ENCODE measurements at places on chromosomes 7 and 10.

DNA sequence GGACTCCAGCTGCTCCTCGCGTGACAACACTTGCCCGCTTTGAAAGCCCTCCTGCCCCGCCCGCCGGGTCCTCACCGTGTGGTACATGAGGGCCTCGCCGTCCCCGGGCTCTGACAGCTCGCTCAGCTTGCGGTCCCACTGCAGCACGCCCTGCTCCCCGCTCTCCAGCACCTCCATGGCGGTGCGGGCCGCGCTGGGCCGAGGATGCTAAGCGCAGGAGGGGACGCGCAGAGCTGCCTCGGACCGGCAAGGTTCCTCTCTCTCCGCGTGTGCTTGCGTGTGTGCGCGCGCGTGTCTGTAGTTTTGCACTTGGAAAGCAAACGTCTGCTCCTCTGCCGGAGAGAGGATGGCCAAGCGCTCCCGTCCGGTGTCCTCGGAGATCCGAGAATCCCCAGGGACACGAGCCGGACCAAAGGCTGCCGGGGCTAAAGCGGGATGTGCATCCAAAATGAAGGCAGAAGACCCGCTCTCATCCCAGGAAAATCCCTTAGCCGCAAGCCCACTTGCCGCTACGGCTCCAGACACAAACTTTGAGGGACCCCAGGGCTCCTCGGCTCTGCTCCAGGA, at the start of gene CREB3L2:
Gene CREB3L2, minus strand, starts transcription at position 558 of the 567 bp plus-strand sequence. Its CDS starts 381 bp downstream, at position 177.
- no peak for DNase-seq

DNA sequence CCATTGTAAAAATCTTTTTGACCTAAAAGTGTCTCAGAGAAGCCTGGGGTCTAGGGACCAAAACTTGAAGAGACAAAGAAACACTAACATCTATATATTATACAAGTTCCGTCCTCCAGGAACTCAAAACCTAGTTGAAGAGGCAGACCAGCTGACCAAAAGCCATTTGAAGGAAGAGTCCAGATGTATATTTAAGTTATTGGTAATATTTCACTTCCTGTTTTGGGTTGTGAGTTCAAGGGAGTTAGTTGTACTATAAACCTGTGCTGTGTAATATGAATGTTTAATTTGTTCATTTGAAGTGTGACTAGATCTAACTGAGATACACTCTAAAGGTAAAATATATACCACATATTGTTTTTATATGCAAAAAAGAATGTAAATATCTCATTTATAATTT, 45.0 kb downstream of the CDK1 start:
- DNase-seq = no peak

DNA sequence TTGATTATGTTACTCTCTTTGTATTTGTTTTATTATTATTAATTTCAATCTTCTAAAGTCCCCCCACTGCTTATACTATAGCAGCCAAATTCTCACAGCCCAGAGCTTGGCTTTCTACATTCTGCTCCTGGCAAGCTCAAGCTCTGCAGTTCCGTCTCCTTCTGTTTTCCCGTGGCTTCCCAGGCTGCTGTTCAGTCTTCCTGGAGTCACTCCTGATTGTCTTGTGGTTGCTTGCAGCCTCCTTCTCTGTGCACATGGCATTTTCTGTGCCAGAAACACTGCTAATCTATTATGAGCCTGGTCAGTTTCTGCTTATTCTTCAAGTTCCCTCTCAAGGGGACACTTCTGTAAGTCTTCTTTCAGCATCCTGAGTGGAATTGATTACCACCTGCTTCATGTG, 533.7 kb upstream of the IGFBP3 start:
- no peak for DNase-seq

GRCh38 chr10:121708728-121709674, 110.8 kb upstream of the FGFR2 start:
- DNase-seq = no peak

- no peak for DNase-seq
Measured at GRCh38 chr10:49613882-49614241, at the start of gene CHAT. CHAT (plus strand) TSS chr10:49614037; CDS start chr10:49614190, 153 bp downstream.

- no peak for DNase-seq
Measured at GRCh38 chr10:95287281-95287680, 3.5 kb downstream of the PDLIM1 start.

DNA sequence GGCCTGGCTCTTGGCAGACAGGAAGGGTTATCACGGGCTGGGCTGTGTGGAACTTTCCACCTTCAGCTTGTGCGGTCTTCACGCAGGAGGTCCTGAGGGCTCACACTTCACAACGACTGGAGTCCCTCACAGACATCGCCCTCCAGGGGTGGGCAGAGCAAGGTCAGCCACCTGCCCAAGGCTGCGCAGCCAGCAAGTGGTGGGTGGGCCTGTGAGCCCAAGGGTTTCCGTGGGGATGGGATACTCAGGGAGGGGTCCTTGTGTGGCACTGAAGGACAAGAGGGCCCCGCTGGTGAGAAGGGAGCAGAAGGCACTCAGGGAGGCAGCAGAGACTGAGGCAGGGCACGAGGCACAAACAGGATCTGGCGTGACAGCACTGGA, 22.0 kb downstream of the PDIA4 start:
- no peak for DNase-seq

DNA sequence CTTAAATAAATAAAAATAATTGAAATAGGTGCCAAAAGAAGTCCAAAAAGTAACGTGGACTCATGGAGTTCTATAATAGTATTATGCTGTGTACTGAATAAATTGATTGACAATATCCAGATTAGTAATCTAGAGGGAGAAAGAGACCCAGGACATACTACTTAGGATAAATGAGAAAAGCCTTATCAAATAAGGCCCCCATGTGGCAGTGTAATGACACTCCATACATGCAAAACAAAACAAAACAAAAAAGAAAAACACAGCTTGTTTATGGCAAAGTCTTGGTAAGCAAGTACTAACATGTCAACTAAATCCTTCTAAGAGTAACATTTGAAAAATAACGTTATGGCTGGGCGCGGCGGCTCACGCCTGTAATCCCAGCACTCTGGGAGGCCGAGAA, 3.6 kb upstream of the RUNDC3B start:
- no peak for DNase-seq

DNA sequence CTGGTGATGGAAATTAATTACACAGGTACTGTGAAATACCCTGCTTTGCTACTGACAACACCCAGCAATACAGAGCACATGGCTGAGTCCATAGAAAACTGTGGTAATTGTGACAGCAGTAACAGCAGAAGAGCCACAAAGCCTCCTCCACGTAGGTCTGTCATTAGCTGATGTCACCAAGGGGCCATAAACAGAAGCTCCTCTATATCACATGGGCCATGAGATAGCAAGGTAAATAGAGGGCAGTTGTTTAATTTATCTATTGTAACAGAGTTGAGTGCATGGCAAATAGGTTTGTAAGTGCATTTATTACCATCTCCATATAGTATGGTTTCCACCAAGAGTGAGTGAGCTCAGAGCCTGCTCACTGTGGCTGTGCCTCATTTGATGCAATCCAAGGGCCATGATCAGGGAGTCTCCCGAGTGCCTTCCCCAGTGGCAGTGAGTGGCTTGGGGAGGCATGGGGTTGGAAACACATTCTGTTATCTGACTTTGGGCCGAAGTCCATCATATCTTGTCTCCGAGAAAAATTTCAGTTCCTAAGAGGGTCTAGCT, 281.2 kb downstream of the SKAP2 start:
- DNase-seq = no peak

- DNase-seq = no peak
Measured at GRCh38 chr7:8226501-8226900, 35.5 kb downstream of the ICA1 start.

GRCh38 chr10:89869180-89869579, 167.8 kb downstream of the KIF20B start:
- DNase-seq = no peak

- peak; percentile 33 for DNase-seq
Measured at GRCh38 chr7:116571037-116571436, 46.2 kb downstream of the CAV1 start.

DNA sequence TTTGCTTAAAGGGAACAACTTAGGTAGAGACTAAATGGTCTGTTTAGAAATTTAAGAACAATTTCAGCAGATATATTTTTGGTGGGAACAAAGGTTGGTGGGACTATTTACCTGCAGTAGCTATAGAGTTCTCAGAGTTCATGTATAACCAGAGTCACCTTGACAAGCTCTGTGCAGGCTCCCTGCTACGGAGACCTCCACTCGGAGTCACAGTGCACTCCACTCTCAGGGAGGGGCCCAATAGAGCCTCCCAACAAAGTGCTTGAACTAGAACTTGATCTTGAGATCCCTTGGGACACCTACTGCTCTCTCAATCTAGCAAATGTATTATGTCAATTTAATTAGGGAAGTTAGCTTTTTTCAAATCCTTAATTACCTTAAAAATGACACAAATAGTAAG, 2.3 kb downstream of the MYPN start:
- DNase-seq = no peak

DNA sequence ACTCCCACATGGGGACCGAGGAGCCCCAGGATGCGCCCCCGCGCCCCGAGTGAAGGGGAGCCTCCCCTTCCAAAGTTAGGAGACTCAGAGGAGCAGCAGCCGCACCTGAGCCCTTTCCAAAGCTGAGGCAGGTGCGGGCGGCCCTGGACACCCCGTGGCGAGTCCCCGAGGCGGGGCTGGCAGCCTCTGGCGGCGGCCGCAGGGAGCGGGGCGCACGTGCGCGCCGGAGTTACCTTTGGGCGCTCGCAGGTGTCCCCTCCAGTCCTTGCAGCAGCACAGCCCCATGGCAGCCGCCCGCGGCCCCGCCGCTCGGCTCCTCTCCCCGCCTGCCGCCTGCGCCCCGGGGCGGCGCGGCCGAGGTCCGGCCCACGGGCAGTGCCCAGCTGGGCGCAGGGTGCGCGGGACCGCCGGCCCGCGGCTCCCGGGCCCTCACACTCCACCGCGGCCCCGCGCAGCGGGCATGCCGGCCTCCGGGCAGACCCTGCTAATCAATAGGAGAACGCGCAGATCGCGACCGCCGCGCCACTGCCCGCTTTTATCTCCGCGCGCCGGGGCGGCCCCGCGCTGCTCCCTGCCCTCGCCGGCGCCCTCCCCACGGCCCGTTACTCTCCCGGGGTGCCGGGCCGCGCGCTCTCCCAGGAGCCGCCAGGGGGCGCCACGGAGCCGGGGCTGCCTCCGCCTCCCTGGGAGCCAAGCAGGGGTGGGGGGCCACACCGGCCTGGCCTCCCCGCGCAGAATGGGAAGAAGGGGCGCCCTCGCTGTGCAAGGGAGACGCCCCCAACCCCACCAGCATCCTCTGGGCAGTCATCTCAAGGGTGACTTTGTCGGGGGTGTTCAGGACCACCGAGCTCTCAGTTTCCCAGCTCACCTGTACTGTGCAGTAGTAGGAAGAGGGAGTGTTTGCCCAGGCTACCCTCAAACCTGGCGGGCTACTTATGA, 80.8 kb downstream of the ARHGAP22 start:
- no peak for DNase-seq

DNA sequence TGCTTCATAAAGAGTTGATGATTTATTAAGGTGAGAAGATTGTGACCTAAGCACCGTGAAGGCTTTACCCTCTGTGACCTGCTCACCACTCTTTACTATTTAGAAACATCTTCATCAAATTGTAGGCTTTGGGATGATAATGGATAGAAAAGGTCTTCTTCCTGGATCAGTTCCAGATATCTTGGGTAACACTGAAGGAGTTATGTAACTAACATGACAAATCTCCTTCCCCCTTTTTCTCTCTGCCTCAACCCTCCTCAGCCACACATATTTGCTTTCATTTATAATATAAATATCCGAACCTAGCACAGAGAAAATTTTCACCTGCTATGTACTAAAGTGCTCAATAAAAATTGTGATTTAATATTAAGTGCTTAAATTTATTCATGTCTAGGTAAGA, 151.5 kb downstream of the FRMD4A start:
- no peak for DNase-seq

- no peak for DNase-seq
Measured at GRCh38 chr10:43576580-43576979, 2.2 kb upstream of the ZNF239 start.

- DNase-seq = no peak
Measured at GRCh38 chr7:113912876-113913275, 5.9 kb downstream of the PPP1R3A start.

DNA sequence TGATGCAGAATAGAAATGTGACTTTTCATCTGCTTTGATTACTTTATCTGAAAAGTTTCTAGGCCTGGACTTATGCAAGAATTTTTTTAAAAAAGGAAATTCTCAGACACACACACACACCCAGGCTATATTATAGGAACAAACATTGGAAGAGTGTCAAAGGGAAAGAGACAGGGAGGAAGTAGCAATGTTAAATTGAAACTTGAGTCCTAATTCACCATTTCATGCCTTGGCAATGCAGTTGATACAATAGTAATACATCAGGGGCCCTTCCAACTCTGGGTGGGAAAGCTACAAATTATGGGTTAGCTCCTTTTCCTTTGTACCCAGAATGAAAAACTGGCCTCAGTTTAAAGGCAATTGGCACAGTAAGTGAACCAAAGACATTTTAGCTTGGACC, 258.0 kb upstream of the LYZL1 start:
- DNase-seq = no peak

GRCh38 chr10:88731296-88731695, 25.2 kb downstream of the LIPK start:
- no peak for DNase-seq
